Activated CD4-positive, alpha-beta T cell treated with anti-CD3 and anti-CD28 coated beads, Interleukin-2, amount 10 ng/mL, durations not matched to agents 24 days and 14 days (primary cell): ENCODE measurements at places on chromosomes 4 and X. TPM values are rescaled to one million over a fixed set of nuclear protein-coding genes. Genes with fewer than 3 reads are reported as not detected.

PAGE2 gene
- total RNA-seq, result not detected in 2 replicates

KIF4A gene
- total RNA-seq, result 19.4 and 19.8 TPM in 2 replicates

GAB1 gene
- 0.65 and 0.76 TPM in 2 replicates for total RNA-seq

NPNT gene
- total RNA-seq, result 0.12 TPM in 1 of 2 replicates, not detected in the other

UGT2A1 gene
- total RNA-seq, result not detected in 2 replicates

PDCL2 gene
- not detected in 2 replicates for total RNA-seq

P2RY8 gene
- total RNA-seq, result 19.1 and 19.5 TPM in 2 replicates

PTPN13 gene
- total RNA-seq, result 0.12 and 0.26 TPM in 2 replicates

TKTL1 gene
- not detected in 2 replicates for total RNA-seq

TRIM60 gene
- not detected in 2 replicates for total RNA-seq

CFP gene
- total RNA-seq, result 4.0 and 4.4 TPM in 2 replicates

BGN gene
- not detected in 2 replicates for total RNA-seq

WAS gene
- 99.0 and 104 TPM in 2 replicates for total RNA-seq

CPE gene
- not detected in 2 replicates for total RNA-seq

FAM47A gene
- total RNA-seq, result not detected in 2 replicates
